Stomach (tissue), 19 donors: ENCODE measurements at places on chromosomes 5 and 9. TPM values are rescaled to one million over a fixed set of nuclear protein-coding genes. Genes with fewer than 3 reads are reported as not detected.

IRX1 gene
- not detected for polyA plus RNA-seq

ADAMTSL1 gene
- 1.9 TPM for polyA plus RNA-seq

TRAF1 gene
- 2.3 TPM for polyA plus RNA-seq

SMC5 gene
- polyA plus RNA-seq = 7.9 TPM

STKLD1 gene
- 1.3 TPM for polyA plus RNA-seq

OBP2B gene
- not detected for polyA plus RNA-seq

NEUROG1 gene
- not detected for polyA plus RNA-seq

OMD gene
- polyA plus RNA-seq = 1.2 TPM

SOX30 gene
- not detected for polyA plus RNA-seq

CTNNA1 gene
- 138 TPM for polyA plus RNA-seq

POLK gene
- 4.6 TPM for polyA plus RNA-seq

GNA14 gene
- polyA plus RNA-seq = 0.81 TPM

NUTM2G gene
- not detected for polyA plus RNA-seq

PDE6A gene
- not detected for polyA plus RNA-seq

PCDH1 gene
- polyA plus RNA-seq = 10.6 TPM

CARD6 gene
- 10.9 TPM for polyA plus RNA-seq

EPB41L4A gene
- 7.0 TPM for polyA plus RNA-seq

FKTN gene
- 3.1 TPM for polyA plus RNA-seq

IL5 gene
- not detected for polyA plus RNA-seq

DHFR gene
- polyA plus RNA-seq = 7.4 TPM

ARSI gene
- polyA plus RNA-seq = not detected

BOD1 gene
- 31.0 TPM for polyA plus RNA-seq

MARCOL gene
- not detected for polyA plus RNA-seq

RASGRF2 gene
- 1.3 TPM for polyA plus RNA-seq

SHC3 gene
- polyA plus RNA-seq = 0.81 TPM

ASTN2 gene
- polyA plus RNA-seq = 2.1 TPM

SLC34A1 gene
- polyA plus RNA-seq = 0.10 TPM

OTP gene
- polyA plus RNA-seq = not detected

CXCL14 gene
- polyA plus RNA-seq = 51.6 TPM

PCDHB6 gene
- 0.15 TPM for polyA plus RNA-seq

SPATA9 gene
- not detected for polyA plus RNA-seq

BTNL3 gene
- polyA plus RNA-seq = 0.31 TPM

PPIC gene
- polyA plus RNA-seq = 19.0 TPM

MYO10 gene
- 18.1 TPM for polyA plus RNA-seq

POU5F2 gene
- polyA plus RNA-seq = 0.06 TPM

PIP5KL1 gene
- 2.3 TPM for polyA plus RNA-seq

PCDHGB2 gene
- polyA plus RNA-seq = 0.10 TPM

LOX gene
- 4.3 TPM for polyA plus RNA-seq

TEX48 gene
- not detected for polyA plus RNA-seq

KIF4B gene
- polyA plus RNA-seq = not detected

CCNO gene
- polyA plus RNA-seq = 6.7 TPM

GMCL2 gene
- polyA plus RNA-seq = not detected

TMEFF1 gene
- not detected for polyA plus RNA-seq

LAMC3 gene
- polyA plus RNA-seq = 0.61 TPM

PCDHGA1 gene
- not detected for polyA plus RNA-seq

SAXO1 gene
- 0.03 TPM for polyA plus RNA-seq

ECSCR gene
- polyA plus RNA-seq = 5.4 TPM

WDR31 gene
- polyA plus RNA-seq = 1.2 TPM
